Mammary epithelial cell (primary cell): ENCODE measurements at places on chromosomes 7 and 10. TPM values are rescaled to one million over a fixed set of nuclear protein-coding genes. Genes with fewer than 3 reads are reported as not detected.
A peak's percentile ranks its signal among the peaks of the same experiment; 100 is the strongest.

DNA sequence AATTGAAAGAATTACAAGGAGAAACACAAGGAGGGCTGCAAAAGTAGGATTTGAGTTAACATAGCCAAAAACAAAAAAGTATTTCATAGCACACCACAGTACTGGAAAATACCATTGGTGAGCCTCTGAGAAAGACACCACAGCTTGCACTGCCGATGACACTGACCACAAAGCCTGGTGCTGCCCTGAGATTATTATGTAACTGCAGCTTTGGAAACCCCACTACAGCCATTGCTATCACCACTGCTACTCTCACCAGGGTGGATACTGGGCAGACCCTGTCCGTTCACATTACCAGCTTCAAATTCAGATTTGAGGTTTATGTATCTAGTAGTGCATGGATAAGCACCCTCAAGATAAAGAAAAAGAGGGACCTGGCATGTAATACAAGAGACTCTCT lies 1246.7 kb upstream of the SORCS1 start:
- DNase-seq: no peak

- no peak for DNase-seq
These were observed 151.8 kb downstream of the SFMBT2 start for GRCh38 chr10:7258948-7259523.

- DNase-seq: no peak
These were observed 5.0 kb downstream of the MXI1 start for GRCh38 chr10:110212119-110213006.

GRCh38 chr10:25261558-25261957 lies 86.8 kb downstream of the GPR158 start:
- DNase-seq: no peak

- peak; percentile 14 for DNase-seq
These were observed 564 bp downstream of the PDSS1 start for GRCh38 chr10:26697922-26698608.

GRCh38 chr10:13686331-13686752 lies 99.6 kb downstream of the PRPF18 start:
- DNase-seq: no peak

- no peak for DNase-seq
These were observed 270.0 kb downstream of the NEBL start for GRCh38 chr10:20627087-20627486.

- DNase-seq: peak; percentile 25
These were observed 67.3 kb upstream of the NPY start for GRCh38 chr7:24216576-24217125.

GRCh38 chr10:76296957-76297356 lies 865.5 kb downstream of the LRMDA start:
- no peak for DNase-seq

DNA sequence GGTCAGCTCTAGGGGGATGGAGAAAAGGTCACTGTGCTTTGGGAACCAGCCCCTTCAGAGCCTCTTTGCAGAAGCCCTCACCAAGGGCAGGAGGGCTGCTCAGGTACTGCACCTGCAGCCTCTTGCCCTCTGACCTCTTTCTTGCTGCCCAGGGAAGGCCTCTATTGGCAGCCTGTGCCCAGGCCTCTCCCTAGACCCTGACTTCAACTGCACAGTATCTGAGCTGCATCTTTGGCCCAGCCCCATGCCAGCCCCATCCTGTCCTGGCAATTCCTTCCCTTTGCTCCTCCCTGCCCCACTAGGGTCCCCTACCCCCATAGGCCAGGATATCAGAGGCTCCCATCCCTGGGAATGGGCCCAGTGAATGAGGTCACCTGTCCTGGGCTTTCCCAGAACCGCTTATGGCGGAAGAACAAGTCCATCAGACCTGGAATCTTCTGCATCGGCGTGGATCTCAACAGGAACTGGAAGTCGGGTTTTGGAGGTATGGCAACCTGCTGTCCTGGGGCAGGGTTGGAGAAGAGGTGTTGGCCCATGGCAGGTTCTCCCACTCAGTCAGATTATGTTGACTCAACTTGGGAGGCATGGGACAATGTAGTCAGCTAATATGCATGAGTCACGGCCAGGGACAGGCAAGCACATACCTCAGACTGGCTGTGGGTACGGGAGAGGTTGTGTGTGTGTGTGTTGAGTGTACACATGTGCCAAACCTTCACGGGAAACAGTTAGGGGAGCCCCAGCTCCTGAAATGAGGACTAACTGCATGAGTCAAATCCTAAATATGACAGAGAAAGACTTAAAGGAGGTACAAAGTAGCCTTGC lies 17.1 kb upstream of the CPA1 start:
- DNase-seq: peak; percentile 99

The HMX3 gene
- total RNA-seq: 0.26 and 0.94 TPM in 2 replicates

The HOXA5 gene
- total RNA-seq: 11.0 TPM

The AQP1 gene
- 0.17 TPM for total RNA-seq
